ENCODE measurements at places on chromosomes 13 and 19. TPM values are rescaled to one million over a fixed set of nuclear protein-coding genes. Genes with fewer than 3 reads are reported as not detected.

Gene COQ8B
- total RNA-seq = 32.9 TPM

Gene ZNF729
- not detected for total RNA-seq

Gene KCTD15
- total RNA-seq = 55.7 TPM

Gene SYNGR4
- total RNA-seq = not detected

Gene LGALS4
- total RNA-seq = not detected

Gene KLF1
- total RNA-seq = not detected

Gene SIGLEC12
- under 0.01 TPM for total RNA-seq

Gene LSR
- total RNA-seq = 0.29 TPM

Gene PRODH2
- total RNA-seq = not detected

Gene ATP12A
- under 0.01 TPM for total RNA-seq

Gene KRTDAP
- not detected for total RNA-seq

Gene ENOX1
- total RNA-seq = 5.4 TPM
